ENCODE measurements at places on chromosomes 7 and 10.

DNA sequence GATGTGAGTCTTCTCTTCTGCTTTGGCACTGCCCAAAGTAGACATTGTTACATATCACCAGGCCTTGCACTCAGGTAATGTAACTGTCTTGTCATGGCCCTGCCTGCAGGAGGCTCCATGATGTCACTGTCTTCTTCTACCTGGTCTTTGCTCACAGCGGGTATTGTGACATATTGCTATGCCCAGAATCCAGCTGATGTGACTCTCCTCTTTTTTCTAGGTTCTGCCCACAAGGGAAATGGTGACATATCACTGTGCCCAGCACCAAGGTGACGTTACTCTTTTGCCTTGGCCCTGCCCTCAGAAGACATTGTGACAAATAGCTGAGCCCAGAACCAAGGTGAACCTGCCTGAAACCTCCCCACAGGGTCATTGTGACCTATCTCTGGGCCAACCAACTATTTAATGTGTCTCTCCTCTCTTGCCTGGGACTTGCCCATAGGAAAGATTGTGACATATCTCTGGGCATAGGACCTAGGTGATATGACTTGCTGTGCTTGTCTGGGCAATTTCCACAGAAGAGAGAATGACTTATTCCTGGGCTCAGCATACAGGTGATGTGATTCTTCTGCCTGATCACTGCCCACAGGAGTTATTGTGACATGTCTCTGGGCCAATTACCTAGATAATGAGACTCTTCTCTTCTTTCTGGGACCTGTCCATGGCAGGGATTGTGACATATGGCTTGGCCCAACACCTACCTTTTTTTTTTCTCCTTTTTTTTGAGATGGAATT is 26.5 kb upstream of the ZNF107 start:
- DNase-seq: no peak

GRCh38 chr10:115861455-115861854 is 411.6 kb downstream of the GFRA1 start:
- no peak for DNase-seq

GRCh38 chr7:40099837-40100236 is 34.6 kb downstream of the MPLKIP start:
- no peak for DNase-seq

- DNase-seq: no peak
These were observed 35.7 kb downstream of the CCDC7 start for GRCh38 chr10:32481606-32482005.

GRCh38 chr7:37932543-37932942 is 12.1 kb downstream of the EPDR1 start:
- DNase-seq: no peak

- no peak for DNase-seq
These were observed 9.6 kb upstream of the ZNF783 start for GRCh38 chr7:149252378-149252777.

- DNase-seq: no peak
These were observed 106.4 kb downstream of the TMEM130 start for GRCh38 chr7:98763441-98763840.

- no peak for DNase-seq
These were observed 308.5 kb downstream of the EXOC4 start for GRCh38 chr7:133561396-133561795.

Data from stimulated activated CD4-positive, alpha-beta T cell treated with anti-CD3 and anti-CD28 coated beads, Interleukin-1b, Interleukin-23, amount 100 ng/mL, for 1 hour (primary cell).